ENCODE measurements at places on chromosomes 5 and 9.

- DNase-seq = peak; percentile 38
These were observed 57.7 kb downstream of the MTMR12 start for GRCh38 chr5:32254881-32255539.

DNA sequence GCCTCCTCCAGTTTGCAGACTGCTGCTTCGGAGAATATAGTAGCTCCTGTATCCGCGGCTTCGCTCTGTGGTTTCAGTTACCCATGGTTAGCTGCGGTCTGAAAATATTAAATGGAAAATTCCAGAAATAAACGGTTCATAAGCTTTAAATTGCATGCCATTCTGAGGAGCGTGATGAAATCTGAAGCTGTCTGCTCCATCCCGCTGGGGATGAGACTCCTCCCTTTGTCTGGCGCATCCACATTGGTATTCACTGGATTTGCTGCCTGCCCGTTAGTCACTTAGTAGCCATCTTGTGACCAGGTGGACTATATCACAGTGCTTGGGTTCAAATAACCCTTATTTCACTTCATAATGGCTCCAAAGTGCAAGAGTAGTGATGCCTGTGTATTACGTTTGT, 36.3 kb downstream of the MSX2 start:
- no peak for DNase-seq

DNA sequence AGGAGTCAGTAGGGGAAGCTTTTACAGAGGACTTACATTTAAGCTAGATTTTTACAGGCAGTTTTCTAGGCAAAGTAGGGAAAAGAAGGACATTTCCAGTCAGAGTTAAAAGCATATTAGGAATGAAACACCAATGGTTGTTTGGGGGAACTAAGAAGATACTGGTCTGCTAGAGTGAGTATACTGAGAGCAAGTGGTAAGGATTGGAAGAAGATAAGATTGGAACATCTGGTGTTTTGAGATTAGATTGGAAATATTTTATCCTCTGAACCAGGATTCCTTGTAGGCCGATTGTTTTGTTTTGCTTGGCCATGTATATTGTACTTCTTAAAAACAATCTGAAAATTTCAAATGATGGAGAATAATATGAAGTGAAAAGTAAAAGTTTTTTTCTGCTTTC, 7.7 kb downstream of the FBXO38 start:
- DNase-seq = no peak

- DNase-seq = no peak
These were observed 143.6 kb upstream of the CCNG1 start for GRCh38 chr5:163293836-163294235.
